Stimulated activated CD4-positive, alpha-beta T cell treated with anti-CD3 and anti-CD28 coated beads, Interleukin-4, amount 100 ng/mL, for 4 hours (primary cell): ENCODE measurements at places on chromosomes 16 and 17.
A peak's percentile ranks its signal among the peaks of the same experiment; 100 is the strongest.

DNA sequence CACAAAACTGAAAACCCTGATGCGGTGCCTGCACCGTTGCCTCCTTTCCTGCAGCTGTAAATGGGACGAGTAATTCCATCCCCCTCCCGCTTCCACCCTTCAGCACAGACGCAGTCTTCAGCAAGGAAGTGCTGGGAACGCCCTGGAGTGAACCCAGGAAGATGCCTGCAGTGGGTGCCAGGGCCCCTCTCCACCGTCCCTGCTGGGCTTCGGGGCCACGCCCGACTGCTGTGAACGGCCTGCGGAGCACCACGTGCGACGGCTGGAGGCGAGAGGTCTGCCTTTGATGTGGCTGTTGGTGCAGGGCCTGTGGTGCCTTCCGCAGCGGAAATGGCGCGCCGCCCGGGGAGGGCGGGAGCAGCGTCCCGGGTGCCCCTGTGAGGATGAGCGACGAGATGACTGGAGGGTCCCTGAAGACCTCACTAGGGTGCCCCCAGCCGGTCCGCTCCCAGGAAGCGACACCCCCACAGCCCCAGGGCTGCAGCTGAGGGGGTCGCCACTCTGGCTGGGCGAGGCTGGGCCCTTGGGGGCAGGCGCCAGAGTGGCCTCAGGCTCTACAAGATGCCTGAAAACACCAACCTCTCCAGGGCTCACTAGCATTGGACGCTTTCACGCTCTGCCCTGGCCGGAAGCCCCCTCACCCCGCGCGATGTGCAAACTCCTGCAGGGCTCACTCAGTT lies 749 bp upstream of the MC1R start:
- DNase-seq: peak; percentile 58

DNA sequence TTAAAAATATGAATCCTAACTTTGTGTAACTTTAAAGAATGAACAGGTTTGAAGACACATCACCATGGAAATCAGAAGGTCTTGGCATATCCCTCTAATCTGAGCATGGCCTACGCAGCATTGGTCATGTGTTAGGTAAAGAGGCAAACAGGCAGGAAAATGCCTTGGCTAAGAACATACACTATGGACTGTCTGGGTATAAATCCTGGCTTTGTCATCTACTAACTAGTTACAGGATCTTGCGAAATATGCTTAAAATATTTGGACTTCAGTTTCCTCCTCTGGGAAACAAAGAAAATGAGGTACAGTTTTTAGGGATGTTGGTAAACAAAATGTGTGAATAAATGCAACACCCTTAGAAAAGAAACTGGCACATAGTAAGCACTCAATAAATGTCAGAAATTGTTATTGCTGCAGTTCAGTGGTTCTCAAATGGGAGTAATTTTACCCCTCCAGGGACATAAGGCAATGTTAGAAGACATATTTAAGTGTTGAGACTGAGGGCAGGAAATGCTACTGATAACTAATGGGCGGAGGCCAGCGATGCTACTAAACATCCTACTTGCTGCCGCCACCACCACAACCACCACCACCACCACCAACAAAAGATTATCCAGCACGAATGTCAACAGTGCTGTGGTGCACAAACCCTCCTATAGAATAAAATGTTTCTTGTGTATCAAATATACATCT lies 770.8 kb upstream of the SOX9 start:
- no peak for DNase-seq

GRCh38 chr16:1779741-1780676 lies 2.4 kb downstream of the SPSB3 start:
- no peak for DNase-seq

DNA sequence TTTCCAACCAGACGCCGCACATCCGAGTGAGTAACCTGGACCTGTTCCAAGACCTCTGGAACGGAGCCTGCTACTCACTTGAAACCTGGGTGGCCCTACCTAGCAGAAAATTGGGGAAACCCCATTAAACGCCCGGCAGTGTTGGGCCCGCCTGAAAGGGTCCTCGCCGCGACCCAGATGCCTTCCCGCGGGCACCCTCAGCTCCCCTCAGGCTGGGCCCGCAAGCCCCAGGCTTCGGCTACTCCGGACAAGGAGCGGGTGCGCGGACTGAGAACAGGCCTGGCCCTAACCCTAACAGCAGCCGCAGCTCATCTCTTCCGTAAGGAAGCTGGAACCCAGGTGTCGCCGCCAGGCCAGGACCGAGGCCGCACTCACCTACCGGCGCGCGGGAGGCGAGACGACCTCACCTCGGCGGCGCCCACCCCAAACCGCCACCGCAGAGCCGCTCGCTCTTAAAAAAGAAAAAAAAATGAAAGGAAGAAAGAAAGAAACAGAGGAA lies 344 bp downstream of the PSME3IP1 start:
- DNase-seq: no peak

DNA sequence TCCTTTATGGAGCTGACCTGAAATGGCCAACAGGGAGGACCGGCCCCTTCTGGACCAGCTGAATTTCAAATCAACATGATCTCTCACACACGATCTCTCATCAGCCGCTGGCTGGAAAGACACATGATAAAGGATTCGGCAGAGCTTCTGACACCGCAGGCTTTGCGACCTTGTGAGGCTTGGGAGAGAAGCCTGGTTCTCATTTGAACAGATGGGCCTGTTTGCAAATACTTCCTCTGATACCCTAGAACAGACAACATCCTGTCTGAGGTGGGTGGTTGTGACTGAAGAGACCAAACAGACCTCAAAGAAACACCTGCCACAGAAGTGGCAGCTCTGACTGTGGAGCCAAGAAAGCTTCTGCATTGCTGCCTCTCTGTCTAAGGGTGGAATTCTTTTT lies 77.9 kb upstream of the SDK2 start:
- DNase-seq: no peak

DNA sequence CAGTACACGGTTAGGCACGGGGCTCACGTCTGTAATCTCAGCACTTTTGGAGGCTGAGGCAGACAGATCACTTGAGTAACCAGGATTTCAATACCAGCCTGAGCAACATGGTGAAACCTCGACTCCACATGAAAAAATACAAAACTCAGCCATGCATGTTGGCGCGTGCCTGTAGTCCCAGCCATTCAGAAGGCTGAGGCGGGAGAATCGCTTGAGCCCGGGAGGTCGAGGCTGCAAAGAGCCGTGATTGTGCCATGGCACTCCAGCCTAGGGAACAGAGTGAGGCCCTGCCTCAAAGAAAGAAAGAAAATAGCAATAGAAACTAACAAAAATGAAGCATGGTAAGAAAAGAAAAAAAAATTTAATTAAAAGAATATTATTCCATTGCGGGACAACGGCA lies 128.0 kb upstream of the CHMP6 start:
- no peak for DNase-seq
